NCI-H2029 treated with DMSO at 0.1 percent for 48 hours (cell line): ENCODE measurements at places on chromosomes 5 and 9.

- no peak for DNase-seq
Observed at GRCh38 chr9:311841-312240, 97.2 kb downstream of the DOCK8 start.

- DNase-seq = no peak
Observed at GRCh38 chr5:138601444-138601843, 26.2 kb upstream of the HSPA9 start.

DNA sequence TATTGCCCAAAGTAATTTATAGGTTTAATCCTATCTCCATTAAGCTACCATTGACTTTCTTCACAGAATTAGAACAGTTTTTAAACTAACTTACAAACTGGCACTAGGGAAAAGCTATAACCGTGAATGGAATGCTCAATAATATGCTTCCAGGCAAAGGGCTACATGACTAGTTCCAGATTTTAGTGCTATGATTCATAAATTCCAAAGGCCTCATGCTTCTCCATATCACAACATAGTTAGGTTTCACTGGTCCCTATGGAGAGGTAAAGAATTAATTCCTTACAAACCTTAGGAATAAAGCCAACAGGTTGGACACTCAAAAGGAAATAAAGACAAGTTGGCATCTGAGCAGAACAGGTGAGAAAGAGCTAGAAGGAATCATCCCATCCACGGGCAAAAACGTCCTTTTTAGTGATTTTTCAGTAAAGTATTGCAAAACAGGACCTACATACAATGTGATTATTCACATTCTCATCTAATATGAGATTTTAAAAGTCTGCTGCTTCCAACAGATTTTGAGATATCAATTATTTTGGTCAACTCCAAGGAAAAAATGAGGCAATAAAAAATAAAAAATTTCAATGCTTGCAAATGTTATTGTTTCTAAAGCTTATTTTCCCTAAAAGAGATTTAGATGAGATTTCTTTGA lies 97.0 kb upstream of the TARS1 start:
- DNase-seq = no peak

DNA sequence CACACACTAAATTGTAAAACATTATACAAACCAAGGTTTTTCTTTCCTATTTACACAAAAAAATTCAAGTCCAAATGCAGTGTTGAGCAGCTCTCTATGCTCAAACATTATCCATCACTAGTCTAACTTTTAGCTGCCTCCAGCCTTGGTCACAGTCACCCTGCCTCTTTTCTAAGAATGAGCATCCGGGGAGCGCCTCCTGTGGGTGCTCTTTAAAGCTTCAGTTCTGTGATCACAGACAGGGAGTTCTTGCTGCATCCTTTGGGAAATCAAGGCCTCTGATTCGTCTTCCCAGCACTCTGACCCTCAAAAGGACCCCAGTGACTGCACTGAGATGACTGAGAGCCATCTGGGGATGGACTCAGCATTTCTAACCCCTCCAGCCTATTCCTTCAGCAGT lies 289.6 kb downstream of the SEC61B start:
- DNase-seq = no peak

DNA sequence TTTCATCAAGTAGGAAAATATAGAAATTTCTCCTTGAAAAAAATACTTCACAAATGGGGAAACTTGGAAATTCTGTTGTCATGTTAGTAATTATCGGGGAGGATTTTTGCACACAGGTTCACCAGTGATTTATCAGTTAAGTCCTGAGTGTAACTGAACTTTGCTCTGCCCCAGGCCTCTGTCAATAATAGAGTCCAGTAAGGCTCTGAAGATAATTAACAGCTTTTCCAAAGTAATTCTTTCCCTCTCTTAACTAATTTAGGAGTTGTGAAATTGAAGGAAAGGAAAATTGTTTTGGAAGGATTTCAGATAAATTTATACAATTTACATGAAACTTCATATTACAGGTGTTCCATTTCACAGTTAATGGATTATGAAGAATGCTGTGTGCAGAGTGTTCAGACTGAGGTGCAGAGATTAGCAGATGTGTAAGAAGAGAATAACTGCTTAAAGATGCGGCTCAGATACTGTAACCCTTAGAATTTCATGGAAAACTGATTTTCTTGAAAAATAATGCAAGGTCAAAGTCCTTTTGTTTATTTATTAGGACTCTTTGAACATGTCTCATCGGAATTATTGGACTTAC lies 2.9 kb upstream of the AGXT2 start:
- DNase-seq = no peak

DNA sequence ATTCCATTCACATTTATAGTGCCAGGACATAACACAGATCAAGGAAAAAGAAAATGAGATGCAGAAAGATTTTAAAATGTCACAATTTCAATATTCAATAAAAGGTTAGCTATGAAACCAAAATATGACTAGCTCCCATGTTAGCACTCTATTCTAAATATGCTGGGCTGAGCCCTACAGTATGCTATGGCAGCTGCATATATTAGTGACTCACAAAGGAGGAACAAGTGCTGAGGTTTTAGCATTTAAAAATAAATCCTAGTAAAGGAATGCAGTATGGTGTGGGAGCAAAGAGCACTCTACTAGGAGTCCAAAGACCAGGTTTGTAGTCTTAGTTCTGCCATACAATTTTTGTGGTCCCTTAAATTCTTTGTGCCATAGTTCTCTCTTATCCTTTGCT lies 118.4 kb downstream of the OXCT1 start:
- no peak for DNase-seq

- DNase-seq = peak; percentile 29
Observed at GRCh38 chr5:149317281-149318048, 27.8 kb upstream of the GRPEL2 start.

DNA sequence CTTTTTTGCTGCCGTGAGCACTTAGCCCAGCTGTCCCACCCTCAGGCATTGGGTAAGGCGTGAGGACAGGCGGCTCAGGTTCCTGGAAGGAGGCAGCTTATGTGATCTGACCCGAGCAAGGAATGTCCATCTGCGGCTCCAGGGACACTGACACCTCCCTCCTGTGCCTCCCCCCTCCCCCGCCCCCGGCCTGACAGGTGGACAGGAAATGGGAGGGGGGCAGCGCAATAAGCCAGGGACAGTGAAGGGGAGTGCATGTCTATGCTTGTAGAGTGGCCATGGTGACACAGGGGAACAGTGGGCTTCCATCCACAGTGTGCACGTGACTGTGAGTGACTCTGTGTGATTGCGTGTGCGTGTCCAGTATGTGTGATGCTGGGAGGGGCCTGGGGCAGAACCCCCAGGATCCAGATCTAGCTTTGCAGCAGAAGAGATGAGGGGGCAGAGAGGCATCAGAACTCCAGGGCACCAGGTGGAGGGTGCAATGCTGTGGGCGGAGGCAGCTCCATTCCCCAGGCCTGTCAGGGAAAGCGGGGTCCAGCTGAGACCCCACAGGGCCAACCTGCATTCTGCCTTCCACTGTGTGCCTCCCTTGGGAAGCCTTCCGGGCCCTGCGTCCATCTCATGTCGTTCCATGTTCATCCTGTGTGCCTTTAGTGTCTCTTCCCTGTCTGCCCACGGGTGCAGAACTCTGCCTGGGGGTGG lies 30.5 kb downstream of the CNTFR start:
- DNase-seq = no peak

DNA sequence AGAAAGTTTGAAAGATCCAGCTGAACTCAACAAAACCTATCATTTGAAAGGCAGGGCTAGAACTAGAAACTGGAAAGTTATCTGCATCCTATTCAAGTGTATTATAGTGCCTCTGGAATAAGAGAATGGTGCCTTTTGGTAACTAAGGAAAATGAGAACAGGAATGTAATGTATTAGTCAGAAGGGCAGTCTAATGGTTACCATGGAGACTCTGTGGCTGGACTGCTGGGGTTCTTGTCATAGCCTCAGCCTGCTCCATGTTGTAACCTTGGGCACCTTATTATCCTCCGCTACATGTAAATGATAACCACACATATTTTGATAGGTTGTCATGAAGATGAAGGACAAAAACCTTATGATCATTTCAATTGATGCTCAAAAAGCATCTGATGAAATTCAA lies 24.6 kb upstream of the IFNB1 start:
- no peak for DNase-seq
